ENCODE measurements at places on chromosomes 2 and 18.

GRCh38 chr2:8217468-8218030 lies 464.3 kb upstream of the ID2 start:
- no peak for DNase-seq

GRCh38 chr18:22180722-22181121 lies 11.3 kb downstream of the GATA6 start:
- no peak for DNase-seq

DNA sequence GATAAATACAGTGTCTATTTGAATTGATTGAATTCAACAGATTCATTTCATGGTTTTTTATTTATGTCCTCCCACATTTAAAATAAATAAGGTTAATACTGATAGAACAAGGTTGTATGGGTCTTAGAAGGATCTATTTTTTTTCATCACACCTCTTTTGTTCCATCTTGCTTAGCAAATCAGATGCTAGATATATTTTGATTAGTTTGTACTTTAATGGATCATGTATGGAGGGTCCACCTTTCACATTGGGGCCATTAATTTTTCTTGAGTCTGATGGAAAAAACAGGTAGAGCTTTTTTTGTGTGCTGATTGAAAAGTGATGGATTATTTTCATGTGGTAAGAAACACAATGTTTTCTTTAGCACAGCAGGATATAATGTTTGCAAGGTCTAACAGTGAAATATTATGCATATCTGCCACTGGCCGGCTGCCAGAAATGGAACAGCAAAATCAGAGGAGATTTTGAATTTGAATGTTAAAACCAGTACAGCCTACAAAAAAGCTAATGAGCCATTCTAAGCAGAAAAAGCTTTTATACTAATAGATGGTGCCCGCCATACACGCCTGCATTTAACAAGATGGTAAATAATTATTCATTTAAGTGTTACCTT lies 188.1 kb upstream of the ETAA1 start:
- DNase-seq: no peak

GRCh38 chr2:100629309-100629708 lies 66.5 kb downstream of the PDCL3 start:
- DNase-seq: no peak

- no peak for DNase-seq
These were observed 50.5 kb downstream of the HNRNPLL start for GRCh38 chr2:38552259-38552658.

GRCh38 chr2:34570266-34570872 lies 971.3 kb upstream of the FAM98A start:
- DNase-seq: peak; percentile 5

DNA sequence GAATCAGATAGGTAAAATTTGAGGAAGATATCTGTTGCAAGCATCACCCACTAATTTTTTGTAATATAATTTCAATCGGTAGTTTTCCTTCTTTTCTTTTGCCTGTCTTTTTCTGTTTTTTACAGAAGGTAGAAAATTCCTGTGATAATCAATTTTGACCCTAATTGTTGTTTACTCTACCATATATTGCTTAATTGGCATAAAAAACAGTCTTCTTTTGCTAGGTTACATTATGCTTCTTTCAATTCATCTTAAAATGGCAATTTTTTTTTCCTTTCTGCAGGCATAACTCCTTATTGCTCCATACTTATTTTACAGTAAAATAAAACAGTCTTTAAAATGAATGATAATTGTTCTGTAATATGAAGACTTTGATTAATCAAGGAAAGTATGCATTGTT lies 286.2 kb upstream of the LRP1B start:
- no peak for DNase-seq

DNA sequence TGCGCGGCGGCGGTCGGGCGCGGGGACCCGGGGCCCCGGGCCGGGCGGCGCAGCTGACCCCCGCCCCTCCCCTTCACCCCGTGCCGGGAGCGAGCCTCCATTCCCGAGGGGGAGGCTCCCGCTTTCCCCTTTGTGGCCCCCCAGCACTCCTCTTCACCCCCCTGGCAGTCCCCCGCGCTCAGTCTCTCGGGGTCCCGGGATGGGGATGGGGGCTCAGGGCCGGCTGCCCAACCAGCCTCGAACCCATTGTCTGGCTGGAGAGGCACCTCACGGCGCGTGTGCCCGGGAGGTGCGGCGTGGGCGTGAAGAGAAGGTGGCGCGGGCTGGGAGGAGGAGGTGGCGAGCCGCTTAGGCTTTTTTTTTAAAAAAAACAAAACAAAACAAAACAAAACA lies 748 bp downstream of the FMNL2 start:
- no peak for DNase-seq

DNA sequence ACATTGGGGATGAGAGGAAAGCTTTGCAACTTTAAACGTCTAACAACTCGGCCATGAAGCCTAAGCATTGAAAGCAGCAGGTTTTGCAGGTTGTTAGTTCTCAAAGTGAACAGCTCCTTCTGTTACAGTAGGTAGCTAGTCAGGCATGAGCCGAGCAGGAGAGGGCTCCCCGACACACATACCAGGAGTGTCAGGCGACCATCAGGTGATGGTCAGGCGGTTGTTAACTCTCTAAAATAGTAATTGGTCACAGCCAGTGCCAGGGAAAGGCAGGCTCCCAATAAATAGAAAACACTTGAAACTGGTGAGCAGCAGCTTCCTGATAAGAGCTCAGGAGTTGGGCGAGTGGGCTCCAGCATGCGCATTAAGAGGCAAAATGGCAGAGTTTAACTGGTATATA lies 53.5 kb upstream of the DAPL1 start:
- DNase-seq: no peak

GRCh38 chr2:22360735-22361374 lies 1024.1 kb upstream of the KLHL29 start:
- no peak for DNase-seq

GRCh38 chr2:179952658-179953057 lies 54.4 kb downstream of the CWC22 start:
- no peak for DNase-seq

GRCh38 chr2:168241208-168241607 lies 6.2 kb downstream of the STK39 start:
- DNase-seq: no peak

- no peak for DNase-seq
These were observed 791 bp upstream of the CYRIA start for GRCh38 chr2:16666449-16666801.

DNA sequence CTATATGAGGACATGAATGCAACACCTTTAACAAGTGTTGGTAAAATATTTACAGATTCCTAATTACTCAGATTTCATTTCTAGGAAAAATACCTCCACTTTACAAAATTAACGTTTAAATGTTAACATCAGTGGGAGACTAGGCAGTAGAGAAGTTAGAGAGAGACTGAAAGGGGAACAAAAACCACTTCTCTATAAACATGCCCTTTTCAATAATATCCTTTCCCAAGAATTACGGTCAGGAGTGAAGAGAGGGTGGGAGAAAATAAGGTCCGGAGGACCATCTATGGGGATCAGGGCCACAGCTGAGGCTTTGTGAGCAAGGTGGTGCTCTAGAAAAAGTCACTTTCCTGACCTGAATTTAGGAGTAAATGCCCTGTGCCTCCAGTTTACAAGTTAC lies 65.3 kb upstream of the WIPF1 start:
- DNase-seq: no peak

GRCh38 chr18:35662293-35663062 lies 80.9 kb downstream of the GALNT1 start:
- no peak for DNase-seq

GRCh38 chr2:170517538-170517937 lies 197.6 kb upstream of the SP5 start:
- DNase-seq: no peak

GRCh38 chr2:160347269-160347863 lies 146.2 kb downstream of the RBMS1 start:
- DNase-seq: peak; percentile 27

GRCh38 chr18:7696780-7697179 lies 129.7 kb downstream of the PTPRM start:
- no peak for DNase-seq

DNA sequence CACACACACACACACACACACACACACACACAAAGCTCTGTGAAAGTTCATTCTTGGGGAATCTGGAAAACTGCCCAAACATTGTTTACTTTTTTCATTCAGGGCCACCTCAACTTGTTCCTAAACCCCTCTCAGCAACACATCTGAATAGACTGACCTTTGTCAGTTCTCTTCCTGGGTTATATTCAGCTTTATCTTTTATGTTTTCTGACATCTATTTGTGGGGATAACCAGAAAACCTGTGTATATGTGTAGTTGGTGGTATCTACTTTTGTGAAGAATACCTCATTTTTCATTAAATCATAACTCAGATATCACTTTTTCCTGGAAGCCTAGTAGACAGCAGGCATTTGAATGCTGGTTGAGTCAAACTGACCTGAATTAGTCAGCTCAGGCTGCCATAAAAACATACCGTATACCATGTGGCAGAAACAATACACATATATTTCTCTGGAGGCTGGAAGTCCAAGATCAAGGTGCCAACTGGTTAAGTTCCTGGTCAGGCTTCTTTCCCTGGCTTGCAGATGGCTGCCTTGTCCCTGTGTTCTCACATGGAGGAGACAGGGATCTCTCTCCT lies 11.0 kb upstream of the RNF144A start:
- no peak for DNase-seq

GRCh38 chr2:86396291-86396785 lies 44.8 kb upstream of the KDM3A start:
- peak; percentile 10 for DNase-seq

DNA sequence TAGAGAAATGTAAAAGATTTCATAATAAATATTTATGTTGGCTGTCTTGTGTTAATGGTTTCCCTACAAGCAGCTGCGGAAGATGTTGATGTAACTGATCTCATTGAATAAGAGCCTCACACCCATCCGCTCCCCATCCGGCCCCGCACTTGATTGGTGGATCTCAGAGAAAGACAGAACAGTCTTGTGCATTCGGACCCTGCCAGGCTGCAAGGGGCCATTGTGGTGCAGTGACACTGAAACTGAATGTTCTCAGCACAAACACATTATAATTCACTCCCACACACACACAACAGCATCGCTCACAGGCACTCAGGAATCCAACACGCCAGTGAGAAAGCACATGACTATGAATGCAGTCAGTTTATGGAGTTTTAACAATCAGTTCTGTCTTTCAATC lies 47.8 kb downstream of the PRELID3A start:
- DNase-seq: no peak

DNA sequence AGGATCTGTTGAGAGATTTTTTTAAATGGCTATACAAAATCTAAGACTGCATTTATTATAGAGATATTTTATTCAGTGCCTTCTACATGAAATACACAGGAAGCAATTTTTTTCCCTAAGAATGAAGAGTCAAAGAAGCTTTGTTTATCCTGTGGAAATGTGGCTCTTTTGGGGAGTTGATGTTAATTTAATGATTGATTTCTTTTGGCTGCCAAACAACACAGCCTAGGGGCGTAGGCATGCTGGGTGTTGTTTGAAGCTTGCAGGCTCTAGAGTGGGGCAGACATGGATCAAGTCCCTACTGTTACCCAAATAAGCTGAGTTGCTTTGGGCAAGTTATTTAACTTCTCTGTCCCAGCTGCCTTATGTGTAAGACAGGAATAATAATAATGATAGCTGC lies 21.1 kb upstream of the PLEK start:
- peak; percentile 17 for DNase-seq

DNA sequence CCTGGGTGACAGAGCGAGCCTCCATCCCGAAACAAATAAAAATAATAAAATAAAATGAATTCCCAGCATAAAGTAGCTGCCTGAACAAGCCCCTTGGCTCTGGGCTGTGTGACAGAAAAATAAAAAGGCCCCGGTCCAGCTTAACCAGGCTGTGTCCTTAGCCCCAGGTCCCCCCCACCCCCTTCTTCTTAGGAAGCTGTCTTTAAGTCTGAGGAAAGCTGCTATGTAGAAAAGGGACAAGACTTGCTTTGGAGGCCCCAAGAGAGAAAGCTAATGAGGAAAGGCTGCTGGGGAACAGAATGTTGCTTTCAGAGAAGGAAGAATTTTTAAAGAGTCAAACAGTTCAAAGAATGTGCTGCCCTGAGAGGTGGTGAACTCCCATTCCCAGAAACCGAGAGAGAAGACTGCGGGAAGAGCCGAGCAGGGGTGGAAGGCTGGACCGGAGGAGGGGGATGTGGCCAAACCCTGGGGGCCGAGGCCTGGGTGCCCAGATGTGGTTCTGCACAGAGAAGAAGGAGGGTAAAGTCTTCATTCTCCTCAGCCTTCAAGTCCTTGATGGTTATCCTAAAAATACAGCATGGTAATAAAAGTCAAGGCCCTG lies 61.9 kb downstream of the CENPO start:
- DNase-seq: no peak

- no peak for DNase-seq
These were observed 10.6 kb upstream of the POMC start for GRCh38 chr2:25178976-25179375.

GRCh38 chr2:163351143-163351542 lies 384.7 kb downstream of the FIGN start:
- DNase-seq: no peak

- peak; percentile 45 for DNase-seq
These were observed 23.2 kb upstream of the ZNF516 start for GRCh38 chr18:76518123-76518859.

DNA sequence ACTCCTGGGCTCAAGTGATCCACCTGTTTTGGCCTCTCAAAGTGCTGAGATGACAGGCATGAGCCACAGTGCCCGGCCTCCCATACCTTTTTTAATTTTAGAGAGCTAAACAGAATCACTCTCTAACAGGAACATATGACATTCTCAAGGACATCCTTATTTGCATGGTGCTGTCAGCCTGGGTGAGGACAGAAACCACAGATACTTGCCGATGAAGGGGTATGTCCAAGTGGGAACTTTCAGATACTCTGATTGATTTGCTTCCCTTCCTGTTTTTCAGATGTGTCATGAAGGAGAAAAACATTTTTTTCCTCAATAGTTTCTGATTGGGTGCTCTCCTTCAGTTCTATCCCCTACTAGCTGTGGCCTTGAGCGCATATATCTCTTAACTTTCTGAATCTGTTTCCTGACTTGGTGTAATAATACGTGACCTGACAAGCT lies 49.6 kb downstream of the MYO3B start:
- DNase-seq: no peak

- DNase-seq: no peak
These were observed 39.8 kb upstream of the TMEM163 start for GRCh38 chr2:134758633-134759032.

DNA sequence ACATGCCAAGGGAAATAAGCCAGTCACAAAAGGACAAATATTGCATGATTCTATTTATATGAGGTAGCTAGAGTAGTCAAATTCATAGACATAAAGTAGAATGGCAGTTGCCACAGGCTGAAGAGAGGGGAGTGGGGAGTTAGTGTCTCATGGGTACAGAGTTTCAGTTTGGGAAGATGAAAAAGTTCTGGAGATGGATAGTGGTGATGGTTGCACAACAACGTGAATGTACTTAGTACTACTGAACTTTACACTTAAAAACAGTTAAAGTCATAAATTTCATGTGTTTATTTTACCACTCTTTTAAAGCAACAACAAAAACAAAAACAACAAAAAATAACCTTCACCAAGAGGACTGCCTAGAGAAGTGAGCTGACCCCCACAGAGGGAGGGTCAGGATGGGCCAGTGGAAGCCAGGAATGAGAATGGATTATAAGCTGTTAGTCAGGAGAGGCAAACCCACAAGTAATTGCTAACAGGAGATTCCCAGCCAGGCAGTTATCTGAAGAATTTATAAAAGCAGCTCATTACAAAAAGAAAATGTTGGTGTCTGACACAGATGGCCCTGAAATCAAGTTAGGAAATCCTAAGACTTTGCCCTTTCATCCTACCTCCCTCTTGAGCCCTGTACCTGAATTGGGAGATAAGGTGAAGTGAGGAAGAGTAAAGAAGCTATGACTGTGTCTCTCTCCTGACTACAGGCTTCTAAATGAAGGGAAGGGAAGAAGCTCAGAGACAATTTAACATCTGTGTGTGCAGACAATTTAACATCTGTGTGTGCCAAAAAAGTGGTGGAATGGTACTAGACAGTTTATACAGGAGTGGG lies 263.4 kb downstream of the PDE11A start:
- no peak for DNase-seq
